ENCODE measurements at places on chromosomes 5 and 9. TPM values are rescaled to one million over a fixed set of nuclear protein-coding genes. Genes with fewer than 3 reads are reported as not detected.

DNA sequence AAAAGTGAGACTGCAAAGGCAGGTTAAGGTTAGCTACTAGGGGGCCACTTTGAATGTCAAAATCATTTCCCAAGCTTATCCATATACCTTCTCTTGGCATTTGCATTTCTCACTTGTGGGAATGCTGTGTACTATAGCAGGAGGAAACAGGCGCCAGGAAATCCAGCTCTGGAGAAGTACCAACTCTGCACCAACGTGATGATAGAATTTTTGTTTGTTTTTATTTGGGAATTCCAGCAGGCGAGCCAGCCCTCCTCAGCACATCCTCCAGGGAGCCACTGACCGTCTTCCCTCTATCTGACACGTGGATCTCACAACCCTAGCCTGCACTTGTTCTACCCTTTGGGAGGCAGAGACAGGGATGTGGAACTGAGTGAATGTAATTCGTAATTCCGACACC, 318.0 kb downstream of the ACTL7B start:
- no peak overlapping the region for H3K4me3 ChIP-seq
- no peak overlapping the region for H3K27ac ChIP-seq
- H3K36me3 ChIP-seq, result no peaks in the 10 kb centered on the region
- no peaks in the 10 kb centered on the region for H3K27me3 ChIP-seq

DNA sequence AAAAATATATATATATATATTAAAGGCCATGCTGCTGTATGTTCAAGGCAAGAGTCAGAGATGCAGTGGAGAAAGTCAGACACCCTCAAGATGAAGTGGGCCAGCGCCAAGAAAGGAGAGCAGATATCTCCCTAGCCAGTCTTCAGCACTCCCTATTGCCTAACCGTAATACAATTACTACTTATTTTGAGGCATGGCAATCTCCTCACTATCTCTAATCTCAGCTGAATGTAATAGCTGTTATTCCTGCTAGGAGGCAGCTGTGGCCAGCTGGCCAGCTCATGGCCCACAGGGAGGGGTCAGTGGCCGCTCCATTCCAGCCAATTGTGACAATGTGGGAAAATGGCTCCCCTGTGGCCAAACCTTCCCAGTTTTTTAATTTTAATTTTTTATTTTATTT, 87.5 kb upstream of the FBXW11 start:
- H3K27me3 ChIP-seq, result no peaks in the 10 kb centered on the region
- no peaks in the 10 kb centered on the region for H3K36me3 ChIP-seq
- H3K27ac ChIP-seq, result no peak overlapping the region

DNA sequence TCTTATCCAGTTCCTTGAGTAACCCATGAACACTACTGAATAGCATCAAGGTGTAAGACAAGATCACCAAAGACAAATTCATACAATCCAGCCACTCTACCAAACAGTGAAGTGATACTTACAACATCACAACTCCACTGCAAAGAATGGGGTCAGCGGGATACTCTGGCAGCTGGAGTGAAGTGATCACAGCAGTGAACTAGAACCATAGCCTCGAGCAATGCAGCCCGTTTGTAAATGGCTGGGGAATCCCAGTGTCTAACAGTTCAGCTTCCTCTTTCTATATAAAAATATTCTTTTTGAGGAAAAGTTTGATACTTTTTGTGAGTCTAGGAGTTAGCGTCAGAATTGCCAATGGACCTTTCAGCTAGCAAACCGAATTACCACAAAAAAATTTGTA, 515.2 kb downstream of the ZNF608 start:
- no peak for DNase-seq
- no peak overlapping the region for H3K27ac ChIP-seq
- H3K36me3 ChIP-seq, result no peaks in the 10 kb centered on the region

DNA sequence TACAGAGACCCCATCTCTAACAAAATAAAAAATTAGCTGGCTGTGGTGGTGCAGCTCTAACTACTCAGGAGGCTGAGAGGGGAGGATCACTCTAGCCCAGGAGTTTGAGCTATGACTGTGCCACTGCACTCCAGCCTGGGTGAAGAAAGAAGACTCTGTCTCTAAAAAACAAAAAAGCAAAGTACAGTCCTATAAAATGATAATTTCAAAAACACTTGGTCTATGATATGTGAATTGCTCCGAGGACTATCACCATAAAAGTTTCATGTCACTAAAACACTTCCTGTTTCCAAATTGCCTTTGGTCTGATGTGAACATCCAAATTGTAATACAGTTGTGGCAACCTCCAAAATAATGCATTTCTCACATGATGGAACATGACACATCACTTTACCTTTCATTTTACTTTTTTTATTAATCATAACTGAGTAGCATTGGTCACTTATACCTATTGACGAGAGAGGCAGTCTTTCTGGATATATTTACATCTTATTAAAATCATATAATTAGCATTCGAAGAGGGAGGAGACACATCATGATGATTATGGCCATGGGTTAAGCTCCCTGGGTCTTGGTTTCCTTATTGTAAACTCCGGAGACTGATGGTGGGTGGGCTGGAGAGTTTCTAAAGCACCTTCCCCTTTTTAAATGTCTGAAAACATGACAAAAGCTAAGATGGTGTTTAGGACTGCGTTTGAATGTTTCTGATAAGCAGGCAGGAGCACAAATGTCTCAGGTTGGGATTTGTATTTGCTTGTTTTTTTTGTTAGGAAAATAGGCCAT, 25.8 kb upstream of the CD180 start:
- no peak for DNase-seq
- no peaks in the 10 kb centered on the region for H3K36me3 ChIP-seq
- no peaks in the 10 kb centered on the region for H3K27me3 ChIP-seq
- H3K27ac ChIP-seq, result no peak overlapping the region

GRCh38 chr9:91681461-91682305, 258.1 kb upstream of the NFIL3 start:
- no peaks in the 10 kb centered on the region for H3K36me3 ChIP-seq
- H3K27ac ChIP-seq, result no peak overlapping the region
- H3K27me3 ChIP-seq, result no peaks in the 10 kb centered on the region
- DNase-seq, result peak; percentile 24
- no peak overlapping the region for H3K4me3 ChIP-seq

DNA sequence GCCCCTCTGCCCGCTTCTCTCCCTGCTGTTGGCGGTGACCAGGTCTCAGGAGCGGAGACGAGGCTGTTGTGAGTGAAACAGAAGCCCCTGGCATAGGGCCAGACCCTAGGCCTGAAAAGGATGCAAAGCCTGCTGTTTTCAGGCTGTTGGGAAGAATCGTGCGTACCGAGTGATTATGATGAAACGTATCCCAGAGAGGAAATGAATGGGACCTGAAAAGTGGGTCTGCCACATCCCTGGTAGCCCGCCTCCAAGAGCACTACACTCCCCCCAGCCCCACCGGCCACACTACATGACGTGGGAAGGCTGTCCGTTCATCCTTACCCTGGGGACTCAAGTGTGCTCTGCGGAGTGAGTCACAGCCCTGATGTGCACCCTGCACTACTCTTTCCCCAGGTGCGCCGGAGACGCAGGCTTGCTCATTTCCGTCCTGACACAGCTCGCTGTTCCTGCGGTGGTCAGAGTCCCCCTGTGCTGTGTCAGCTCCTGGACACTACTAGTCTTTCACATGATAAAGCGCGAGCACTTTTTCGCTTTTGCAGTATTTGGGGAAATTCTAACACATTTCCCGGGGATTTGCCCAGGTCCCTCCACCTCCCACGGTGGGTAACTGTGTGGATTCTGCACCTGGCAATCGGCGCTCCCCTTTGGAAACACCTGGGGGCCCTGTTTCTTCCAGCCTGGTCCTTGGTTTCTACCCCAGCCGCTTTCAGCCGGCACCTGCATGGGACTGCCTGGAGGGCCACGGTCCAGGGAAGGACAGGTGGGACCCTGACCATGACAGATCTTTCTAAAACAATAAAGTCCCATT, 91.5 kb downstream of the ANKRD33B start:
- H3K27ac ChIP-seq, result no peak overlapping the region
- no peaks in the 10 kb centered on the region for H3K27me3 ChIP-seq
- H3K4me3 ChIP-seq, result no peak overlapping the region

GRCh38 chr9:69086312-69086711, 50.8 kb downstream of the FXN start:
- H3K27ac ChIP-seq, result no peak overlapping the region
- no peaks in the 10 kb centered on the region for H3K27me3 ChIP-seq
- no peaks in the 10 kb centered on the region for H3K36me3 ChIP-seq
- no peak for DNase-seq
- no peaks in the 10 kb centered on the region for H3K4me1 ChIP-seq

Gene TMEM252
- 1.5 TPM for total RNA-seq

Gene FOXI1
- total RNA-seq, result not detected

Gene TRPM6
- total RNA-seq, result 1.5 TPM

Gene BTNL8
- not detected for total RNA-seq

Gene STC2
- 114 TPM for total RNA-seq

Gene ANGPTL2
- total RNA-seq, result 21.3 TPM

Gene INSL4
- not detected for total RNA-seq

Data from SJCRH30 (cell line).